ENCODE measurements at places on chromosomes 3 and 15.

- DNase-seq, result no peak
Measured at GRCh38 chr3:188964957-188965356, 206.8 kb upstream of the TPRG1 start.

DNA sequence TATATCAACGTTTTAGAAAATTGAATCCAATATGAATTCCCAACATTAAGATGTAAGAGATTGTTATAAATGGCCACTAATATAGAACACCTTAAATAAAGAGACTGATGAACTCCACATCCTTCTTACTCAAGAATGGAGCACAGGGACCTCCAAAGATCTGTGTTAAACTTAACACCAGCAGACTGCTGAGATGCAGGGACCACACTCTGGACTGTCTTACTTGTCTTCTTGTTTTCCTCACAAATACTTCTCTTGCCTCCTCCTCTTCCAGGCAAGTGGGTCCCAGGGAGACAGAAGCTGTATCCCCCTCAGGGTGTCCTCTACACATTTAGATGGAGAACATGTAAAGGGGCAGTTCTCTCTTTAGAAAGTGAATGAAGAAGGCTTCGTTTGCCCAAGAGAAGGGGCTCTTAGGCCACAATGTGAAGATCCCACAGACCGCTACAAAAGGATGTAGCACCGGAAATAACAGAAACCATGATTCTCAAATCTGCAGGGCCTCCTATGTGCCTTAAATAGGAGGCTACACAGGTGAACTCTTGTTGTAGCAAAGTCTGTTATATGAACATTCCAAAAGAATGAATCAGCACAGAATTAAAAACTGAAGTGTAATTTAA is 52.2 kb downstream of the SATB1 start:
- no peak for DNase-seq

GRCh38 chr3:10725846-10726245 is 90.2 kb upstream of the SLC6A11 start:
- no peak for DNase-seq

GRCh38 chr15:101256757-101257156 is 4.9 kb upstream of the CHSY1 start:
- DNase-seq, result no peak

- DNase-seq, result no peak
Measured at GRCh38 chr15:88681610-88682221, 42.9 kb downstream of the ISG20 start.

DNA sequence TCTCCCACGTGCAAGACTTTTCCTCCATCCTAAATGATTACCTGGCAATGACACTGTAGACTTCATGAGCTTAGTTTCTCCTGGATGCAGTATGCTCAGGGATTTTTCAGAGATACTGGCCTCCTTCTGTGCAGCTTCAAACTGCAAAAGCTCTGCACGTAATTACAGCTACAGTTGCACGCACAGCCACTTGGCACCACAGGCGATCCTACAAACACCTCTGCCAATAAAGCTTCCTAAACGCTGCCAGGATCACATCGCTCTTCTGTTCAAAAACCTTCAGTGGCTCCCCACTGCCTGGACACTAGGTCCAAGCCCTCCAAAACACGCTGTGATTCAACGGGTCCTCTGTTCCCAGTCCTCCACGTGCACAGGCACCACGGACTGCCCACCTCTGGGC is 49.5 kb downstream of the NUP210 start:
- no peak for DNase-seq

- no peak for DNase-seq
Measured at GRCh38 chr3:189212681-189213080, 40.9 kb downstream of the TPRG1 start.

GRCh38 chr15:31342781-31343626 is 16.4 kb downstream of the KLF13 start:
- DNase-seq, result no peak

DNA sequence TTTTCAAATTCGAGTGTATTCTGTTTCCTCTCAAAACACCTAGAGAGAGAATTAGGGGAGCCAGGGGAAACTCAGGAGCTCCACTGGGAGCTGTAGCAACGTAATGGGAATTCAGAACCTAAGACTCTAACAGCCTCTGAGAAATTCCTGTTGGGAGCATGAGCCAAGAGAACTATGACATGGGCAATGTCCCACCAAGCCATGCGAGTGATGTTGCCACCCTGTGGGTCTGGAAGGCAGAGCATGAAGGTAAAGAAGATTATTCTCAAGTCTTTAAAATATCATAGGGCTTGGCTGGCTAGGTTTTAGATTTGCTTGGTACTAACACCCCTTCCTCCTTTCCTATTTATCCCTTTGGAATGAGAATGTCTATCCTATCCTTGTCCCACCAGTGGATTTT is 392.6 kb upstream of the ADAMTS9 start:
- DNase-seq, result no peak

DNA sequence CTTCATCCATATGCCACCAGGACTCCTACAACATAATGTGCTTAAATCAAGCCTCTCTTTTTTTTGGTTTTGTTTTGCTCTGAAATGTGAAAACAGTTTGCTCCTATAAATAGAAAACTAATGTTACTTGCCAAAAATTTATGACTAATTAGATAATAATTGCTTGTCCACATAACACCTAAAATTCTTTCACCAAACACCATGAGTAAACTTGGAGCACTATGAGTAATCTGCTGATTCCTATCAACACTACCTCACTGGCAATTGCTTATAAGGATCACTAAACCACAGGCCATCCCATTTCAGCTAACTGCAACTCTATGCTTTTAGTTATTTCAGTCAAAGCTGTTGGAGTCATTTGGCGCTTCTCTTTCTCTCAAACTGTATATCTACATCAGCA is 252.7 kb downstream of the EPHA3 start:
- no peak for DNase-seq

GRCh38 chr15:39177561-39177960 is 403.3 kb upstream of the THBS1 start:
- DNase-seq, result no peak
